Fibroblast of skin of left biceps (primary cell): ENCODE measurements at places on chromosomes 3 and 15.

DNA sequence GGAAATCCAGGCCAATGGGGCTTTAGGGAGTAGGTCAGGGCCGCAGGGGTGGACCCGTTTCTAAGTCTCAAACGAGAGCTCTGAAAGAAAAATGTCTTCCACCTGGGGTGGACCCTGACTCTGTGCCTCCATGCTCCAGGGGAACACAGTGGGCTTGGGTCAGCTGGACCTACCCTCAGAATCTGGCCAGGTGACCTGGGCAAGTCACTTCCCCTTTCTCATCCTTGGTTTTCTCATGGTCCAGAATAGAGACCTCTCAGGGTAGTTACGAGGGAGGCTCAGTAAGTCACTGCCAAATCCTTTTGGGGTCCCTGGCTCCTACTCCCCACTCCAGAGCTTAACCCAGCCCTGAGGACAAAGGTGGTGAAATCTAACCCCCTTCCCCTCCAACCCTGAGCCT, 25.8 kb downstream of the EFCAB12 start:
- no peak for DNase-seq

DNA sequence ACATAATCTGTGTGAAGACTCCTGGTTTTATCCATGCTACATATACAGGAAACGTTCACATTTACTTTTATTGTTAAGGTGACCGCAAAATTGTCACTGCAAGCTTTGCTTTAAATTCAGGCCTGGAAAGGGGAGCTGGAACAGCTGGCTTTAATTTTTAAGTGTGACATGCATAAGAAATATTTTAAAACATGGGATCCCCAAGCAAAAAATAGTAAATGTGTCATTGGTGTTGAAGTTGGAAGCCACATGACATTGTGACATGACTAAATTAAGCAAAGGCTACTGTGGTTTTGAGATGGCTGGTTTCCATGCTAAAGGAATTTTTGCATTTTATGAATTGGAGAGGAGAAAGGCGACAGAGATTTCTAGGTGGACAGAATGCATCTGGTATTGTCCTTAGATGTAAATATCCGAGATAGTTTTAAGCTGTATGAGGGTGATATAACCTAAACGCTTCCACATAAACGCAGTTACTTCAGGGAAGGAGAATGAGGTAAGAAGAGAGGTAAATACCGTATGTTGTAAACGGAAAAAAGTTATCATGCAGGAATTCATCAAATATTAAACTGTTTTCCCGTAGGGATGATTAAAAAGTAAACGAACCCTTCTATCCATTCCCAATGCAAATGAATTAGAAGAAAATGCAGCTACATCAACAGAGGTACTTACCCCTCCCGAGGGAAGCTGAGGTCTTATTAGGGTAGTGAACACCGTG, 927 bp upstream of the FYTTD1 start:
- DNase-seq = peak; percentile 41

- no peak for DNase-seq
Observed at GRCh38 chr3:182292591-182292990, 500.7 kb upstream of the ATP11B start.

GRCh38 chr3:9826815-9827573, 16.8 kb downstream of the RPUSD3 start:
- DNase-seq = no peak

GRCh38 chr15:94370936-94371285, 139.6 kb downstream of the MCTP2 start:
- DNase-seq = no peak

DNA sequence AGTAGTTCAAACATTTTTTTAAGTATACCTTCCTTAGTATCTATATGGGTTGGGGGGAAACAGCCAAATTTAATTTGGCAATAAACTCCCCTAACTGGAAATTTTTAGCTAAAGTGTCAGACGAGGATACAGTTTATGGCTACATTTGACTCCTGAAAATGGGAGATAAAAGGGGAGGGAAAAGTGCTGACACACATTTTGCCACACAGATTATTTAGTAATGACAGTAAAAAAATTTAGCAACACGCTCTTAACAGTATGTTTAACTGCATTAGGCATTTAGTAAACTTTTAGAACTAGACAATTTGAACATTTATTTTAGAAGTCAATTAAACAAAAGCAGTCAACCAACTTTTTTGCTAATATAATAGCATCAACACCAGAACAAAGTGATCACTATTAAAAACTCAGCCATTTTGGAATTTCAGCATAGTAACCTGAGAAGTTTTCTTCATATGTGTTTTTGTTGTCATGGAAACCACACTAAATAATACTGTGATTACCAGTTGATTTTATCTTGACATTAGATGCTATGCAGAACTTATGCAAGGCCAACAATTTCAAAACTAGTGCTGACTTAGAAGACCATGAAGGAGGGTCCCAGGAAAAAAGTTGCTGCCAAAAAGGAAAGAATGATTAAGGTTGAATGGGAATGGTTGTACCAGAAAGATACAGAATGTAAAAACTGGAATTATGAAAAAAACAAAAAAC, 47.0 kb upstream of the TFG start:
- DNase-seq = no peak

DNA sequence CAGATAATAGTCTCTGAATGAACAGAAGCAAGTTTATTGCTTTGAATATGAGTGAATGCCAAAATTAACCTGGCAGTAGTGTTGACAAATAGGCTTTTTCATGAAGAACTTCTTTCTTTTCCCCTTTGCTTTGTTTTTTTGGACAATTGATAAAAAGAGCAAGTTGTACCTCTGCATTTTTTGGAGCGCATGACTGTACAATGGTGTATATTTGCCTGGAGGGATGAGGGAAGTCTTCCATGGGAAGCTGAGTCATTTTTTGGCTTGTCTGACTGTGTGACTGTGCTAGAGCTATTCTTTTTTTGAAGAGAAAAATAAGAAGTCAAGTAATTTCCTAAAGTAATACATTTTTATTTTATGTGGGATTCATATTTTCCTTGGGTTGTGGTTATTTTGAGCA, 186.9 kb downstream of the KLHL25 start:
- no peak for DNase-seq

DNA sequence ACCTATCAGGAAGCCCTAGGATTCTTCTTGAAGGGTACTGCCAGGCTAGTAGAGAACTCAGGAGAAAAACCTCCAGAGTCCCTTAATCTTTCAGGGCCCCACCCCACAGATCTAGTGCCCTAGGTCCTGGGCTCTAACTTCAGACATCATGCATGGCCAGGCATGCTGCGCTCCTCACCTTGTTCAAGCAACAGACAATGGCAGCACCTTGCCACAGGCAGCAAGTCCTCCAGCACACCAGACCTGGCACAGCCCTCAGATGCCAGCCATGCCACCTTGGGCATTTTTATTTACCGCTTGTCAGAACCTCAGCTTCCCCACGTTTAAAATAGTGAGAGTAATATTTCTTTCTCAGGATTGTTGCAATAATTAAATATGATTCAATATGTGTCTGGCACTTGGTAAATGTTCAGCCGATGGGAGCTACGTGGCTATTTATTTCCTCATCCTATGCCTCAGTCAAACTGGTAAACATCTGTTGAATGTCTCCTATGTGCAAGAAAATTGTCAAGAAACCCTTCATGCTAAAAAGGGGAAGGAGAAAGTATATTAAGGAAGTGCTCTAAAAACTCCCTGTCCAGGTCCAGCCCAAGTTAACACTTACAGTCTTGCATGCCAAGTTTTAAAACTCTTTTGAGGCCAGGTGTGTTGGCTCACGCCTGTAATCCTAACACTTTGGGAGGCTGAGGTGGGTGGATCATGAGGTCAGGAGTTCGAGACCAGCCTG, 14.5 kb upstream of the CCR1 start:
- no peak for DNase-seq

- DNase-seq = no peak
Observed at GRCh38 chr15:41979493-41980266, 7.3 kb upstream of the EHD4 start.

GRCh38 chr3:53420831-53421230, 73.5 kb upstream of the DCP1A start:
- DNase-seq = no peak

DNA sequence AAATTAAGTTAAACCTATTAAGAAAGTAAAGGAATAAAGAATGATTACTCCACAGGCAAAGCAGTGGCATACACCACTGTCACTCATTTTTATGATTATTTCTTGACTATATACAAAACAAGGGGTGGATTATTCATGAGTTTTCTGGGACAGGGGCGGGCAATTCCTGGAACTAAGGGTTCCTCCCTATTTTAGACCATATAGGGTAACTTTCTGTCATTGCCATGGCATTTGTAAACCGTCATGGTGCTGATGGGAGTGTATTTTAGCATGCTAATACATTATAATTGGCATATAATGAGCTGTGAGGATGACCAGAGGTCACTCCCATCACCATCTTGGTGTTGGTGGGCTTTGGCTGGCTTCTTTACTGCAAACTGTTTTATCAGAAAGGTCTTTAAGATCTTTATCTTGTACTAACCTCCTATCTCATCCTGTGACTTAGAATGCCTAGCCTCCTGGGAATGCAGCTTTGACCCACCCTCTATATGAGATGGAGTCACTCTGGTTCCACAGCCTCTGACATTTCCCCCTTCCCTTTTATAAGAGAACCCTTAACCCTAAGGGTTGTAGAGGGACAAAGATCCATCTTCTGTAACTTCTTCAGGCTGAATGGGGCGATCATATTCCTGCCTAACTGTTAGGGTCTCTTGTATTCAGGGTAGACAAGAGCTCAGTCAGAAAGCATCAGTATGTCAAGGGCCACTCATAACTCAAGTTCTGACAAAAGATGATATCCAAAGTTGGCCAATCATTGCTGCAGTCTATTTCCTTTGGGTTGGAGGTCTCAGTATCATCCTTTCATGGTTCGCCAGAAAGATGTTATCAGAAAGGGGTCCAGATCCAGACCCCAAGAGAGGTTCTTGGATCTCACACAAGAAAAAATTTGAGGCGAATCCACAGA, 79.5 kb upstream of the LIPC start:
- DNase-seq = no peak

GRCh38 chr15:95511671-95512070, 818.8 kb upstream of the NR2F2 start:
- DNase-seq = peak; percentile 49

GRCh38 chr3:109392293-109392692, 54.9 kb upstream of the DPPA4 start:
- no peak for DNase-seq

GRCh38 chr3:128418900-128419299, 47.8 kb downstream of the DNAJB8 start:
- no peak for DNase-seq

DNA sequence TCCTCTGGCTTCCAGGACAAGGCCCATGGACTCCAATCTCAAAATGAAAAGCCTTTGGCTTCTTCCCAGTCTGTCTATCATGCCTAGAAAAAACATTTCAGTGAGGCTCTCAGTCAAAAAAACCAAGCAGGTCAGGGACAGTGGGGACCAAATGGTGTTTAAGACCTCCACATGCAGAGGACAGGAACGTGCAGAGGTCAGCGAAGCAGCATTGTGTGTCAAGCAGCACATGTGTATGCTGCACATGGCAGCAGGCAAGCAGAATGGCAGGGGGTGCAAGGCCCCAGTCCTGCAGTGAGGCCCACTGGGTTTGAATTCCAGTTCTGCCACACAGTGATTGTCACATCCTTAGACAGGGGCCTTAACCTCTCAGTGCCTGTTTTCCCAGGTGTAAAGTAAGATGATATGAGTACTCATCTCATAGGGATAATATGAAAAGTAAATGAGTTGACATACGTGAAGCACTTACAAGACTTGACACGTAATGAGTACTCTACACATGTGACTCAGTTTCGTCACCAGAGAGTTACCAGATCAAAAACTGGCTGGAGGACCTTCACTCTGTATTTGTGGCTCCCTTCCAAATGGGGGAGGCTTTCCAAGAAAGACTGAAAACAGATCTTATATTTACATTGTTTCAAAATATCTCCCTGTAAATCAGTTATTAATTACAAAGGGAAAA, 11.2 kb downstream of the STIMATE start:
- DNase-seq = no peak

DNA sequence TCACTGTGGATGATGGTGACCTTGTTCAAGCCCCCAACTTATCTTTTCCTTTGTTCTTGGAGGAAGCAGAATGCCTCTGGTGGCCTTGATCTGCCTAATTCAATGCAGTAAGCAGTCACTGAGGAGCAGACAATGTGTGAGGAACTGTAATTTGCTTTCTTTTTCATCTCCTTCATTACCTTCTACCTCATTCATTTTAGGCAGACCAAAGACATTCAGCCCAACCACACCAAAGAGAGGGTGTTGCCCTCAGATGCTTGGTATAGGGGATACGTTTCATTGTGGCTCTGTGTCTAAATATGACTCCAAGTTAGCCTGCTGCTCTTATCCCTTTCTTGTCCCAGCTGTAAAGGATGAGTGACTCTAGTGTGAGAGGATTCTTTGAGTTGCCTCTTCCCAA, 15.3 kb downstream of the EXOSC7 start:
- no peak for DNase-seq

- no peak for DNase-seq
Observed at GRCh38 chr3:183114384-183115178, 15.3 kb upstream of the MCCC1 start.

DNA sequence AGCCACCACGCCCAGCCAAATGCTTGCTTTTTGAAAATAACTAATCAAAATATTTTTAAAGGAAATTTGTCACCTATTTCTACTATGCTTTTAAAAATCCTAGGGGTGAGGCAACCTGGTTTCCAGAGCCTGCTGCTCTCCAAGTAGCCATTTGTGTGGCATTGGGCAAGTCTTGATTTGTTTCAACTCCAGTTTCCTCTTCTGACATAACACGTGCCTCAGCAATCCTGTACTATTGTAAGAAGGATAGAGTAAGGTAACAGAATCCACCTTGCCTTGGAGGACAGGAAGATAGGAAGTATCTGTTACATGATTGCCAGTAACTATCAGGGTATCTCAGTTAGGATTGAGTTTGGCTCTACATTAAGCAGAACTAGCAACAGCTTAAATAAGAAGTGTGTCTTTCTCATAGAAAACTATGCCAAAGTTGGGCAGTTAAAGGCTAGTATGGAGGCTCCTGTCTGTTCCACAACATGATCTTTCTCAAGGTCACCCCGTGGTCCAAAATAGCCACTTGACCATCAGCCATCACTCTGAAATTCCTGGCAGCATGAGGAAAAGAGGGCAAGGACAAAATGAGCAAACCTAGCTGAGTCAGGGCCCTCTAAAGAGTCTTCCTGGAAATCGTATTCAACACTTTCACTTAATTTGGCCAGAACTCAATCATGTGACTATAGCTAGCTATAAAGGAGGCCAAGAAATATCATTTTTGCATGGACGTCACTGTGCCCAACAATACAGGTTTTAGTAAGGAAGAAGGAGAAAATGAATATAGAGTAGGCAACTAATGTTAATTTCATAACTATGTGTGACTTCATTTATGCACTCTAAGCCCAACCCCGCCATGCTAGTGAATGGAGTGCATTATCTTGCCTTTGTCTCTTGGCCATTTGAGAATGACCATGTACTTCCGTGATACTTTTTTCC, 66.1 kb downstream of the HMG20A start:
- DNase-seq = no peak

- no peak for DNase-seq
Observed at GRCh38 chr3:11131371-11131770, 22.9 kb upstream of the HRH1 start.

- no peak for DNase-seq
Observed at GRCh38 chr15:79051941-79052731, 38.4 kb downstream of the RASGRF1 start.

GRCh38 chr3:135226057-135226456, 431.0 kb downstream of the EPHB1 start:
- no peak for DNase-seq

GRCh38 chr15:78059110-78059839, 18.2 kb downstream of the TBC1D2B start:
- no peak for DNase-seq

GRCh38 chr3:190118438-190118837, 2.3 kb downstream of the P3H2 start:
- no peak for DNase-seq
